Stimulated activated CD4-positive, alpha-beta T cell treated with anti-CD3 and anti-CD28 coated beads, Interleukin-2, amount 100 ng/mL, for 4 hours (primary cell): ENCODE measurements at places on chromosomes 1 and 21.

GRCh38 chr1:162003061-162003829 lies 20.4 kb downstream of the OLFML2B start:
- no peak for DNase-seq

DNA sequence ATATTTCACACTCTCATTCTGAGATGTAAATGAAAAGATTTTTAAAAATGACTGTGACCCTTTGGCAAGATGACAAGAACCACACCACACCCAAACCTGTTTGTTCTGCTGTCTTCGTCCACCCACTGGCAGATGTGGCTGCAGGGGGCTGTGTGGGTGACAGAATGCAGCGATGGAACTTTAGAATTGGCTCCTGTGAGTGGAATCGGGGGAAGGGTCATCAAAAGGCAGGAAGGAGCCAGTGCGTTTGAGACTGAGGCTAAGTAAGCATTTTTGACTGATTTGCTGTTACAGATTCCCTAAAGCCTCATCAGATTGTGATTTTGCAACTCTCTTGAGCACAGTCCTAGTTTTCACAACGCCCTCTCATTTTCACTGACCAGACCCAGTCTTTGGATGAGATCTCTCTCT lies 111.2 kb upstream of the ADGRL2 start:
- no peak for DNase-seq

DNA sequence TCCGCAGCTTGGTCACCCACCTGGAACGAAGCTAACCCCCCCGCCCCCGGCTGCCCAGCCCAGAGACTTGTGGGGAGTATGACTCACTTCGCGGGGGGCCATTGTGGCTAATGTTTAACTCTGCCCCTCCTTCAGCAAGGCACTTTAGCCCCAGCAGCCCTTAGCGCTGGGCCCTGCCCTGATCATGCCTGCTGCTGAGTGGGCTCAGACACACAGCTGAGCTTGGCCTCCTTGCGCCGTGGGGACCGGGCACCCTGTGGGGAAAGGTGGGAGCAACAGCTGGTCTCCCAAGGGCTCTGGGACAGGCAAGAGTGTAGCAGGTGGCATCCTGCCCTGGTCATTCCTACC lies 6.3 kb upstream of the LAD1 start:
- no peak for DNase-seq

- DNase-seq = no peak
Observed at GRCh38 chr1:192159781-192160180, 1.5 kb downstream of the RGS18 start.

- no peak for DNase-seq
Observed at GRCh38 chr1:155893389-155894142, 17.6 kb downstream of the RIT1 start.

DNA sequence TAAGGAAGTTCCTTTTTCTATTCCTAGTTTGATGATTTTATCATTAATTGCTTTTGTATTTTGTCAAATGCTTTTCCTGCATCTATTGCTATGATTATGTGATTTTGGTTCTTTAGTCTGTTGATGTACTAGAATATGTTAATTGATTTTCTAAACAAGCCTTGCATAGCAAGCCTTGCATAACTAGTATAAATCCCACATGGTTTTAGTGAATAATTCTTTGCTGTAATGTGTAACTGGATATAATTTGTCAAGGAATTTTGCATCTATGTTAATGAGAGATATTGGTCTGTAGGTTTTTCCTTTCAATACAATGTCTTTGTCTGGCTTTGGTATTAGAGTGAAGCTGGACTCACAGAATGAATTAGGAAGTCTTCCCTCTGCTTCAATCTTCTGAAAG lies 460.2 kb downstream of the LTN1 start:
- DNase-seq = no peak

DNA sequence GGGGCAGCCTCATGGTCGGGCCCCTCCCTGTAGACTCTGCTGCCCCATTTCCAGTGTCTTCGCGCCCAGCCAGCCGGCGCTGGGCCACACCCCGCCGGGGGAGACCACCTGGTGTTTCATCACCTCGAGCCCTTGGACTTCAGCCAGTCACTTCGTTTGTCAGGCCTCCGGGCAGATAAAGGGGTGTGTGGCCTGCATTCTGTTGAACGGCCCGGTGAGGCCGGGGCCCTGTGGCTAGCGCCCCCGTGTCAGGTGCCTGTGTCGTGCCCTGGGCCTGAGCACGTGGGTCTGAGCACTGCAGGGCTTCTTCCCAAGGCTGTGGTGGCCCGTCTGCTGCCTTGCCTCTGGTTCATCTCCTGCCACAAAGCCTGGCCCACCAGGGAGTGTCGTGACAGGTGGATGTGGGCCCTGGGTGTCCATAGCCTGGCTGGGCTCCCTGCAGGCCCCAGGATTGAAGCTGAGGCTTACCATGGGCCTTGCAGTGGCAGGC lies 65.2 kb upstream of the DIP2A start:
- no peak for DNase-seq

DNA sequence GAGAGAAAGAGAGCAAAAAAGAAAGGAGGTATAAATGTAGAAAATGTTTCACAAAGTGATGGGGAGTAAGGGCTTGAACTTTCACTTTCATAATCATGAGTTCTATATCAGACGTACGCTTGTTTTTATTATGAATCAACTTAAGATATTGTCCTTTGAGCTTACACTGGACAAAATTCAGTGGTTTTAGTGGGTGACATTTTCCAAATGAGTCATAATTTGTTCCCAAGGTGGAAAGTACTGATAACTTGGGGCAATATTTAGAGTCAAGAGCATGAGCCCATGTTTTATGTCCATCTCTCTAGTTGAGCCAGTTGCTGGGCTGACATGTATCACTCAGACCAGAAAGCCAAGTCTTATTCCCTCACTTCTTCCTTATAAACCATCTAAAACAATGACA lies 161.6 kb downstream of the CHRM3 start:
- no peak for DNase-seq
